ENCODE measurements at places on chromosomes 12 and 14. TPM values are rescaled to one million over a fixed set of nuclear protein-coding genes. Genes with fewer than 3 reads are reported as not detected.

GRCh38 chr12:66735275-66735674 is 56.4 kb upstream of the GRIP1 start:
- no peak overlapping the region for H3K27ac ChIP-seq
- H3K36me3 ChIP-seq, result no peaks in the 10 kb centered on the region
- no peaks in the 10 kb centered on the region for H3K27me3 ChIP-seq
- H3K4me1 ChIP-seq, result peaks cover 4% of the 10 kb centered on the region
- H3K4me3 ChIP-seq, result no peak overlapping the region

DNA sequence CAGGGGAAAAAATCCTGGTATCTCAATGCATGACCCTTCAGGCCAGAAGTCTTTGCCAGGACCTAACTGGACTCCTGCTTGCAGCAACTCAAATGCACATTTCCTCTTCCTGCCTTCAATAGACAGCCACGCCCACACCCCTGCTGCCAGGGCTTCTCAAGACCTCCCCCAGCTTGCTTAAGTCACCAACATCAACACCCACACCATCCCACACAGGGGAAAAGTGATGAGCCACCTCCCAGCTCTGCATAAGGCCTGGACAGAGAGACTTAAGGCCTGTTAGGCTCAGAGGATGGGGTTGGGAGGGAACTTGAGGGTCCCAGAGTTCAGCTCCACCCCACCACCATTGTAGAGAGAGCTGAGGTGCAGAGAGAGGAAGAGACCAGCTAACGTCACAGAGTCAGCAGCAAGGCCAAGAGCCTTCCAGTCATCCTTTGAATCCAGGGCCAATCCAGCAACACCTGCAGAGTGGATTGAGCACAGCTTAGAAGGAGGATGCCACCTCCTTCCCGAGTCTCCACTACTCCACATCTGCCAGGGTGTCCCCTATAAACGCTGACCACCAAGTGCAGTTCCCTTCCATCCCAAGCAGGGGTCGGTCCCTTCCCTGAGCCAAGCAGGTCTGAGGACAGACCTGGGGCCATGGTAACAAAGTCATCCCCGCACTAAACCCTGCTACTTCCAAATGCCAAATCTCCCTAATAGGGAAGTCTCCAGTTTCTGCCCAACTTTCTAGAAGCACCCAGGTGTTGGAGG is 50.0 kb downstream of the KDM2B start:
- no peaks in the 10 kb centered on the region for H3K36me3 ChIP-seq
- DNase-seq, result no peak
- H3K27me3 ChIP-seq, result no peaks in the 10 kb centered on the region
- H3K4me3 ChIP-seq, result no peak overlapping the region
- no peaks in the 10 kb centered on the region for H3K4me1 ChIP-seq
- no peak overlapping the region for H3K27ac ChIP-seq

DNA sequence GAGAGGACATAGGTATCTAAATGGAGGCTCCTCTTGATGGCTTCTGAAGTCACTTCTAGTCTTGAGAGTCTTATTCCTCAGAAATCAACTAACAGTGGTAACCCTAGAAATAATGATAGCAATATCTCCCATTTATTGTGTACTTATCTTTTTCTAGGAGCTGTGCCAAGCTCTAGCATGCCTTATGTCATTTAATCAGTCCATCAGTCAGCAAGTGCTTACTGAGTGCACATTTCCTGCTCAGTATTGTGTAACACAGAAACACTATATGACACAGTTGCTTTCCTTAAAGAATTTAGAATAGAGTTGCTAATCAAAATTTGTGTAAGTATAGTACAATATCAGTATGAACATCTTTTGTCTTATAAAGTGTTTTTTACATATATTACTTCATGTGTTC is 36.6 kb downstream of the KRT76 start:
- no peak for DNase-seq
- no peaks in the 10 kb centered on the region for H3K36me3 ChIP-seq
- H3K4me3 ChIP-seq, result no peak overlapping the region
- H3K4me1 ChIP-seq, result no peaks in the 10 kb centered on the region

GRCh38 chr12:89936631-89937030 is 228.0 kb upstream of the ATP2B1 start:
- no peak overlapping the region for H3K27ac ChIP-seq
- H3K36me3 ChIP-seq, result no peaks in the 10 kb centered on the region
- H3K4me3 ChIP-seq, result no peak overlapping the region
- no peaks in the 10 kb centered on the region for H3K4me1 ChIP-seq
- no peaks in the 10 kb centered on the region for H3K27me3 ChIP-seq
- DNase-seq, result no peak

GRCh38 chr12:118060301-118061010 is 523 bp downstream of the WSB2 start:
- no peaks in the 10 kb centered on the region for H3K27me3 ChIP-seq
- H3K27ac ChIP-seq, result peak overlapping the region; percentile 71
- H3K4me3 ChIP-seq, result peak overlapping the region; percentile 78
- DNase-seq, result peak; percentile 55
- H3K4me1 ChIP-seq, result peaks cover 34% of the 10 kb centered on the region

DNA sequence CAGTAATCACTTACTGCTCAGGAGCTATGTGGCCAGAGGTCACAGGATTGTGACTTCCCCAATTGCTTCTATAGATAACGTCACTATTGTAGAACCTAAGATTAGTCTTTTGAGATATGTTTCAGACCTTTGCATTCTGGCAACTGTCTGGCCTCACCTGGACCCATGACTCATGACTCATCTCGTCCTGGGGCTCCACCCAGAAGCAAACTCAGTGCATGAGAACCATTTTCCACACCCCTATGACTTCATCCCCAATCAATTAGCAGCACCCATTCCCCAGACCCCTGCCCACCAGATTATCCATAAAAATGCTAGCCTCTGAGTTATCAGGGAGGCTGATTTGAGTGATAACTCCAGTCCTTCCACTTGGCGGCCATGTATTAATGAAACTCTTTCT is 186.9 kb downstream of the EMP1 start:
- H3K4me3 ChIP-seq, result no peak overlapping the region
- no peaks in the 10 kb centered on the region for H3K27me3 ChIP-seq
- no peaks in the 10 kb centered on the region for H3K36me3 ChIP-seq
- peak; percentile 82 for DNase-seq
- H3K27ac ChIP-seq, result peak overlapping the region; percentile 93
- H3K4me1 ChIP-seq, result peaks cover 56% of the 10 kb centered on the region

DNA sequence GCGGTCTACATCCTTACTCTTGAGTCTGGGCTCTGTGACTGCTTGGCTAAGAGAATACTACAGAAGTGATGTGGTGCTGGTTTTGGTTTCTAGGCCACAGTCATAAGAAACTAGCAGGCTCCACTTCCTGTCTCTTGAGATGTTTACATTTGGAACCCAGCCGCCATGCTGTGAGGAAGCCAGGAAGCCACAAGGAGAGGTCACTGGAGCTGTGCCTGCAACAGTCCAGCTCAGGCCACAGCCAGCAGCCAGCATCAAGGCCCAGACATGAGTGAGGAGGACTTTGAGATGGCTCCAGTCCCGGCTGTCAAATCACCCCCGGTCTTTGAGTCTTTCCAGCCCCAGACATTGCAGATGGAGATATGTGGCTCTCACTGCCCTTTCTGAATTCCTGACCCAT is 12.9 kb upstream of the FAM181A start:
- no peak overlapping the region for H3K4me3 ChIP-seq
- H3K27me3 ChIP-seq, result peaks cover 21% of the 10 kb centered on the region
- DNase-seq, result no peak
- H3K4me1 ChIP-seq, result no peaks in the 10 kb centered on the region
- H3K27ac ChIP-seq, result no peak overlapping the region
- H3K36me3 ChIP-seq, result no peaks in the 10 kb centered on the region

GRCh38 chr12:39612250-39612649 is 7.4 kb downstream of the ABCD2 start:
- H3K36me3 ChIP-seq, result no peaks in the 10 kb centered on the region
- no peaks in the 10 kb centered on the region for H3K27me3 ChIP-seq
- H3K27ac ChIP-seq, result no peak overlapping the region
- no peaks in the 10 kb centered on the region for H3K4me1 ChIP-seq
- no peak overlapping the region for H3K4me3 ChIP-seq

DNA sequence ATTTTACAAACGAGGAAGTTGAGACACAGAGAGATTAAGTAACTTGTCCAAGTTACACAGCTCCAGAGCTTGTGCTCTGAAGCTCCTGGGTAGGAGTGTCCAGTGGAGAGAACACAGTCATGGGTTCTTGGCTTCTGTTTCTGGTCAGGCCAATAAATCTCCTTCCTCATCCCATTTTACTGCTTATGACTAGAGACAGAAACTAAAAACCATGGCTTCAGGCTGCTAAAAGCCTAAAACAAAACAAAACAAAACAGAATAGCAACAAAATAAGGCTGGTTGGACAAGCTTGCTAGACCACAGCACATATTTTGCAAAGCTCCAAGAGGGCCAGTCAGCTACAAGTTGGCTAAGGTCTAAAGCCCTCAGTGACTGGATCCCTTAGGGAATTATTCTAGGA is 49.8 kb downstream of the PTGER2 start:
- no peak for DNase-seq
- no peaks in the 10 kb centered on the region for H3K36me3 ChIP-seq
- H3K4me1 ChIP-seq, result no peaks in the 10 kb centered on the region

The PTPRR gene
- 12.2 TPM for total RNA-seq

The TMEM30B gene
- 19.6 TPM for total RNA-seq

The ALDH2 gene
- 38.9 TPM for total RNA-seq

All from PC-9 (cell line).